ENCODE measurements at places on chromosomes 6 and 20.

DNA sequence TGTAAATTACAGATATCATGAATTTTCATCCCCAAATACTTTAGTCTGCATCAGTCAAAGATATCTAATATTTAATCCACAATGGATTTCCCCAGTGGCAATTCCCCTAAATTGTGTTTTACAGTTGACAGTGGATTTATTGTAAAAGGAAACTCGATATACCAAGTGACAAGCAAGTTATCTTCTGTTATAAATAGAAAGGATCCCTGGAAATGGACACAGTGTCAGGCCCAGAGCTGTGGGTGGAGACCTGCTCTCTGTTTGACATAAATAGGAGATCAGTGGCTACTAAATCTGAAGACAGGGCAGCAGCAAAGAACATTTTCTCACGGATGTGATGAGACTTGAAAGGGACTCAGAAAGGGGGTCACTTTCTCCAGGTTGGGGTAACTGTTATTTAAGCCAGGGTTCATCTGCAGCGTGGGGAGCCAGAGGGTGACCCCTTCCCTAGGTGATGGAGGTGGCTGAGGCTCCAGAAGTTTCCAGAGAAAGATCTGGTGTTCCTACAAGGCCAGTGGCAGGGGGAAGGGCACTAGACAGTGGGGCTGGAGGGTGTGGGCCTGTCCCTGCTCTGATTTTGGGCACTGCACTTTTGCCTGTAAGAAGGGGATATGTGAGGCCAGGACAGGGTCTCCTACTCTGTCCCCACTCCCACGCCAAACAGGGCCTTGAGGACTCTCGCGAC lies 12.3 kb upstream of the FAM110A start:
- DNase-seq = no peak

- DNase-seq = no peak
These were observed 146.2 kb downstream of the TBX18 start for GRCh38 chr6:84618046-84618752.

DNA sequence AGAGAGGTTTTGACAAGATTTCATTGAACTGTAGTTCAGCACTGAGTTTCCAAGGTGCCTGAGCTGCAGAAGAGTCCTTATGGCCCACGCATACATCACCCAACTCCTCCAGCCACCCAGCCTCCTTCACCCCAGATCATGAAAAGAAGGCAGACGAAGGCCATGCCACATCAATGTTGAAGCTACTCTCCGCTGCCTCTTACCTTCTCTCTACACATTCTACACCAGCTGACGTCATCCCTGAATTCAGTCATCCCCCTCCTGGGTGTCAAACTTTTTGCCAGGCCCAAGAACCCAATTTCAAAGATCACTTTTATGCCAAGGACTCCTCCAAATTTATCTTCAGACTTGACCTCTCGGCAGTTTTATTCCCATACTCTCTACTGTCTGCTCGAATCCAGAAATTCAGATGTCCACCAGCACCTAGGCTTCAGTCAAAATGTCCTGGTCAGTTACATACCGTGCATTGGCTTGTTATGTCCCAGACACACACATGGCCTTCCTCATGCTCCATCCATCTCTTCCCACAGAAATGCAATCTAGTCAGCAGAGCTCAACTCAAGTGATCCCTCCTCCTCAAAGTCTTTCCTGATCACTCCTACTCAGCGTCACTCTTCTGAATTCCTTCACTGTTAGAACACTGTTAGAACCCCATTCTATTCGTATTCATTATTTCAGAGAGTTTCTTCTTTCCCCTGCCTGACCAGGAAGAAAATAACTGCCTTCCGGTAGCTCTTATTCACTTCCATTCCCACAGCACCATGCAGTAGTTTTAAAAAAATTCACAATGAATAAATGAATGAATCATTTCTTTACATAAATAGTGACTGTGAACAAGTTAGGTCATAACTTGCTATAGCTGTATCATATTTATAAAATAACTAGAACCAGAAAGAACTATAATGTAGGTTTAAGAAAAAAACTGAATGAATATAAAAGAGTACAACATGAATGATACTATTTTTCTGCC lies 11.5 kb downstream of the ATXN1 start:
- no peak for DNase-seq

- DNase-seq = no peak
These were observed 34.5 kb downstream of the SPDEF start for GRCh38 chr6:34521463-34522285.

DNA sequence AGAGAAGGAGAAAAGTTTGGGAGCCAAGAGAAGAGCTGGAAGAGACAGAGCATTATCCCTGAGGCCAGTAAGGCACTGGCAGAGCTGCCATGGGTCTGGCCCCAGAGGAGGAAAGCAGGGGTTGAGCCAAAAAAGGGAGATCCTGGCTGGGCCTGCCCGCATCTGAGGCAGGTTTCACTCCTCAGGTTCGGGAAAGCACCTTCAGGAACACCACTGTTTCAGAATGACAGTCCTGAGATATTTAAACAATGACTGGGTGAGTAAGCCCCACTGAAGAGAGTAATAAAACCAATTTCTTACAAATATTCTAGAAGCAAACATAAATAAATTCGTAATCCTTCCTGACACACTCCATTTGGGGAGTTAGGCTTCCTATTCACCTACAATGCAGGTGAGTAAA lies 152.2 kb downstream of the BACH2 start:
- no peak for DNase-seq

DNA sequence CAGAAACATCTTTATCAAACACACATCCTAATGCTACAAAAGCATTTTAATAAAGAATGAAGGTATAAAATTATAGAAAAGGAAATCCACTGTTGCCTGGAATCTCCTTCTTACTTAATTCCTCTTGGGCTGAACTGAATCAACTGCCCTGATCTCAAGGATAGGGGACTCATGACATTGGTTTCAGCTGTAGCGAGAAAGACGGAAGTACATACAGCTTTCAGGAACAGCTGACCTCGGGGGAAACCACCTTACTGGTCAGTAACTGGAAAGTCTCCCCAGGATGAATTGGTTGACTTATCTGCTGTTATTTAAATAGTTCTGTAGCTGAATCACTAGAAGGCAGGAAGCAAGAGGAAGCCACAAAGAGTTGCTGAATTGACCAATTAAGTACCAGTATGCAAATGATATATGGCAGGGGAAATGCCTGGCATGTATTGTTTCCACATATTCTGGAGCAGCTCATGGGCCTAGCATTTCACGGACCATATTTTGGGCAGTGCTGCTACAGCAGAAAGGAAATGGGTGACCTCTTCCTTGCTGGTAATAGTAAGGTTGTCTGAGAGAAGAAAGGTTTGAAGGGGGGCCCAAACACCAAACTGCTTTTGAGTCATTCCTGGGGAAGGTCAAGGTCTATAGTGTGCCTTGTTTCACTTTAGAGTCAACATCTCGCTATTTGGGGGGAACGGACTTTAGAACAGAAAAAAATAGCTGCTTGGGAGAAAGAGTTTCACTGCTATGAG lies 43.7 kb upstream of the MAP7 start:
- DNase-seq = peak; percentile 62

DNA sequence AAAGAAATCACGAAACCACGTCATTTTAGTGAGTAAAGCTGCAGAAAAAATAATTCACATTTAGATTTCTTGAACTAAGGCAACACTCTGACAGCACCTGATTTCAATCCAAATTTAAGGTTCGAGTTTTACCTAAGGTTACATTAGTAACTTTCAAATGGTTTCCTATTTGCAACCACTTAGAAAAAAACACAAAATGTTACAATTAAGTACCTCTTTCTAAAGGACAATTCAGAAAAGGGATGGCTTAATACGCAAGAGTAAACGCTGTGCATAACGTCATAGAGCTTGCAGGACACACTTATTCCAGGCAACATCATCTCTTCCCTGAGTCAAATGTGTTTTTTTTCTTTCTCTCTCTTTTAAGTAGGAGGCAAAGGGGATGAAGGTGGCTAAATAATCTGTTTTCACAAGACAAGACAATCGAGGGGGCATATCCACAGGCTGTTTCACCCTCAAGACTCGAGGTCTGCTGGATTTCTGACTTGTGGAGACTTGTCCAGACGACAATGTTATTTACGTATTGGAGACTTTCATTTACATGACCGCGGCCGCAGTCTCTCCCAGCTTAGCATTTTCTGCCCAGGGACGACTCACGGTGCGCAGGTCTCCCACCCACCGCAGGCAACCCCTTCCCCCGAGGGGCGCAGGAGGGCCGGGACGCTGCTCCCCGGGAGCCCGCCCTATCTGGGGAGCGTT lies 86.0 kb downstream of the SESN1 start:
- DNase-seq = no peak

GRCh38 chr6:91080871-91081270 lies 494.0 kb upstream of the MAP3K7 start:
- DNase-seq = no peak

DNA sequence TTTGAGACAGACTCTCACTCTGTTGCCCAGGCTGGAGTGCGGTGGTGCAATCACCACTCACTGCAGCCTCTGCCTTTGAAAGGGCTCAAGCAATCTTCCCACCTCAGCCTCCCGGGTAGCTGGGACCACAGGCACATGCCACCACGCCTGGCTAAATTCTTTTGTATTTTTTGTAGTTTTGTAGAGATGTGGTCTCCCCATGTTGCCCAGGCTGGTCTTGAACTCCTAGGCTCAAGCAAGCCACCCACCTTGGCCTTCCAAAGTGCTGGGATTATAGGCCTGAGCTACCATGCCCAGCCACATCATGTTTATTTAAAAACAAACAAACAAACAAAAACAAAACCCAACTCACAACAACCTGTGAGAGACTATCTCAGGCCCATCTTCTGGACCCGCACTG lies 29.7 kb upstream of the APCDD1L start:
- DNase-seq = no peak

DNA sequence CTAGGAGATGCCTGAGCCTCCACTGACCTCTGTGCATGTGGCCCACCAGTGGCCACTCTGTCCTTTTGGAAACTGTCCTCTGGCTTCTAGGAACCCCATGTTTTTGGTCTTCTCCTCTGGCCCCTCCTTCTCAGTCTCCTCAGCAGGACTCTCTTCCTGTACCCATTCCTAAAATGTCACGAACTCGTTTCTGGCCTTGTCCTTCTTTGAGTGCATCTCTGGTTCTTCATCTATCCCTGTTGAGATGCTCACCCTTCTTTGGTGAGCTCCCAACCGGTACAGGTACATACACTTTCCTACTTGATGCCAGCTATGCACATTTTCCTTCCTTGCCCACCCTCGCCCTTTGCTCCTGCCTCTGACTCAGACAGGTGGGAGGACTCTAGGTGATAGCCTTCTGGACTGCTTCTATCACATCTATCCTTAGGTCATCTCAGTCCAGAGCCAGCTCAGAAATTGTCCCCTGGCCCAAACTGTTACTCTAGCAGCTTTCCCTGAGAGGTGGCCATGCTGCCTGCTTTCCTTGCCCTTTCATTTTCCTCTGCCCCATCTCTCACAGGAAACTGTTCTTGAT lies 14.8 kb upstream of the NNAT start:
- no peak for DNase-seq

DNA sequence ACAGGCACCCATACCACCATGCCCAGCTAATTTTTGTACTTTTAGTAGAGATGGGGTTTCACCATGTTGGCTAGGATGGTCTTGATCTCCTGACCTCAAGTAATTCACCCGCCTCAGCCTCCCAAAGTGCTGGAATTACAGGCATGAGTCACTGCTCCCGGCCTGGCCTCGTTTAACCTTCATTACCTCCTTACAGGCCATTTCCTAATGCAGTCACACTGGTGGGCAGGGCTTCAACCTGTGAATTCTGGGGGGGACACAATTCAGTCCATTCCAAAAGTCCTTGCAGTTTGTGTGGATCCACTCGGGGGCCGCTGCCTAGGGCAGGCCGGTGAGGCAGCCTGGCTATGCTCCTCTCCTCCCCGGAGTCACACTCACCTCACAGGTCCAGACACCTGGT lies 112.4 kb upstream of the SNX9 start:
- DNase-seq = no peak

GRCh38 chr6:43575105-43575771 lies 600 bp downstream of the XPO5 start:
- DNase-seq = peak; percentile 79

DNA sequence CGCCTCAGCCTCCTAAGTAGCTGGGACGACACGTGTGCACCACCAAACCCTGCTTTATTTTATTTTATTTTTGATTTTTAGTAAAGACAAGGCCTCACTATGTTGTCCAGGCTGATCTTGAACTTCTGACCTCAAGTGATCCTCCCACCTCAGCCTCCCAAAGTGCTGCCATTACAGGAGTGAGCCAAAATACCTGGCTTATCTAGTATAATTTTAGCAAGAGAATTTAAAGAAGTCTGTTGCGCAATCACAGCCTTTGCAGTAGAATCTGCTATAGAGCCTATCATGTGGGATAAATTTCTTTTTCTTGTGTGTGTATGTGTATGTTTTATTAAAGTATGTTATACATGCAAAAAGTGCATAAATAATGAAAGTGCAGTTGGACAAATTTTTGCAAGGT lies 92.1 kb upstream of the ANKEF1 start:
- no peak for DNase-seq

DNA sequence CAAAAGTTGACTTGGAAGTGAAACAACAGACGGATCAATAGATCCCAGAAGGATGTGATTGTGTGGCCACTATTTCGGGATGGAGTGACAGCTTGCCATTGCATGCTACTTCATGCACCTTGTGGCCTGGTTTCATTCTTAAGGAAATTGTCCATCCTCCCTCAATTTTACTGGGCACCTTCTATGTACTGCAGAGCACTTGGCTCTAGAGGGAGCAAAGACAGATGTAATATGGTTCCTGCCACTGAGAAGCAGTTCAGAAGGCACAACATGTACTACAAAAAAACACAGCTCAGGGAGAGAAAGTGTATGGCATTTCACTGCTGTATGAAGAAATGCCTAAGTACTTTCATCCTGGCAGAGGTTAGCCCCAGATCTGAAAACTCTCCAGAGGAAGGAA lies 91.9 kb downstream of the FOXA2 start:
- DNase-seq = no peak

DNA sequence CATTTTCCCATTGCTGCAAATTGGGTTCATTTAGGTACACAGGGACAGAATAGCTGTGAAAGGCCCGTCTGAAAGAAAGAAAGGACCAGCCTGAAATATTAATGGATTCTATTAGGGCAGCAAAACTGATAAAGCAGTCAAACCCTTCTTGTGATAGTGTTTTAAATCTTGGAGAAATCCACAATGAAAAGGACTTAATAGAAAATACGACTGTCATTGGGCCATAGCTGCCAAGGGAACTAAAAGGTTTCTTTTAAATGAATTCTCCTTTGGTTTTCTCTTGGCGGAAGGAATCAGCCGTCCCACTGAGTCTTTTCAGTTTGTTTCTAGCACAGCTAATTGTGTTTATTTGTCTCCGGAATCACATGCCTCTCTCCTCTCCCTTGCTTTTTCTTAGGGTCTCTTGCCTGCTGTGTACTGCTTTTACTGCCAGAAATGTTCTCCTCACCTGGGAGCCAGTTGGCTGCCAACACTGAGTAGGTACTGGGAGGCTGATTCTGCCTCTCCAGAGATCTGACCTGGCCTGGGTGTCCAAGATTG lies 11.3 kb downstream of the PAQR8 start:
- DNase-seq = no peak

All from iPS-NIHi11 (cell line).